ENCODE measurements at places on chromosomes 11 and 22. TPM values are rescaled to one million over a fixed set of nuclear protein-coding genes. Genes with fewer than 3 reads are reported as not detected.
A peak's percentile ranks its signal among the peaks of the same experiment; 100 is the strongest.

- no peak for DNase-seq
Observed at GRCh38 chr11:117820071-117820470, 4.5 kb downstream of the FXYD2 start.

The HSPB2 gene
- 2.1 TPM for total RNA-seq

The PNPLA5 gene
- total RNA-seq: not detected

The THY1 gene
- total RNA-seq: 8.5 TPM

The VSIG2 gene
- not detected for total RNA-seq

The GLYAT gene
- not detected for total RNA-seq

DNA sequence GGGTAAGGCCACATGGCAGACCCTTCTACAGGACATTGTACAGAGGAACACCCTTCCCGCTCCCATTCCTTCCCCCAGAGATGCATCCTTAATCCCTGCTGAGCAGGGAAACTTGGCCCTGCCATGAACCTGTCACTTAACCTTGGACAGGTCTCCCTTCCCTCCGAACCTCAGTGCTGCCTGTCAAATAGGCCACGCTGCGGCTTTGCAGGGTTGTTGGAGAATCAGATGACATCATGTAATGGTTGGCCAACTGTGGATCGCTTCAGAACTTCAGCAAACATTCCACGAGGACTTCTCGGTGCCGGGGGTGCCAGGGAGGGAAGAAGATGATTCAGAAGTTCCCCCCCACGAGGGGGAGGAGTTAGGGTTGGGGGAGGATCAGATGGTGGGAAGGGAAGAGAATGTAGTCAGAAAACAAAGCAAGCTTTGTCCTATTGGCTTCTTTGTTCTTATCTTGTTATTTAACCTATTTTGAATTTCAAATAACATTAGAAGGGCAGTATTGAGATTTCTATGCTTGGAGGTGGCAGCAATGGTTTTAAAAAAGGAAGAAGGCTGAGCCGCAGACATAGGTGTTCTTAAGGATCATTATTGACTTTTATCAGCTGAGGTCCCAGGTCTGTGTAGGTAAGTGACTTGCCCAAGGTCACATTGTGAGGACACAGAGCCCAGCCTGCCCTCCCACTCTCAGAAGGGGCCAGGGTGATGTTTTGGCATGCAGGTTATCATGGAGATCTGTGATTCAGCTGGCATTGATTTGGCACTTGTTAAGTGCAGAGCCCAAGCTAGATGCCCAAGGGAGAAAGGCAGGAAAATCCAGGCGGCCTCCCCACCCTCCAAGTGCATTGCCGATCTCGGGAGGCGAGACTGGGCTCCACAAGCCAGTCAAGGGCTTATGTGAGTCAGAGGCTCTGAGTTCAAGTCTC lies 3.1 kb downstream of the CDC42EP1 start:
- peak; percentile 90 for DNase-seq

The LARGE1 gene
- 26.1 TPM for total RNA-seq

- DNase-seq: peak; percentile 81
Observed at GRCh38 chr11:65856689-65857499, 1.1 kb downstream of the CFL1 start.

DNA sequence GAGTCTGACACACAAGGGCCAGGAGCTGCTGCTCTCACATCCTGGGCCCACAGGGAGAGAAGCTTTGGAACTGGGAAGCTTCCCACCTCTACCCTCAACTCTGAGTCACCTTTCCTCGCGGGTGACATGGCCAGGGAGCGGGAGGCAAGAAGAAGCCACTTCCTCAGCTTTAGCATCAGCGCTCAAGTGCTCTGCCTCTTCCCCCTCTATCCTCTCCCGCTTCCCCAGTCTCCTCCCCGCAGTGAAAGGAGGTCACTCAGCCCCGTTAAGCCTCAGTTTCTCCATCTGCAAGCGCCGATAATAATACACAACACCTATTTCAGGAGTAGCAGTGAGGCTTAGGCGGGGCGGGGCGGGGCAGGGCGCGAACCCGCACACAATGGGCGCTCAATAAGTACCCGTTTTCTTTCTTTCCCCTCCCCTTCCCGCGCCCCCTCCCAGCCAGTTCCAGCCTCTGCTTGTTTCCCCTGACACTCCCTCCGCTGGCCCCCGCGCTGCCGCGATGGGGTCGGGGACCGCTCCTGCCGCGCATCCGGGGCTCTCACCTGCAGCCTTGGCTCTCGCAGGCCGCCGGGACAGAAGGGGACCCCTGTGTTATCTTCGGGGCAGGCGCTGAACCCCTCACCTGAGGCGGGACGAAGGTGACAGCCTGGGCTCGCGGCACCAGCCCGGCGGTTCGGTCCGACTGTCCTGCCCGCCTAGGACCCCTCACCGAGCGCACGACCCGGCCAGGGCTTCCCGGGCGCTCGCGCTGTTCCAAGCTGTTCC lies 892 bp downstream of the GDPD5 start:
- DNase-seq: no peak

The PI4KA gene
- total RNA-seq: 62.7 TPM

DNA sequence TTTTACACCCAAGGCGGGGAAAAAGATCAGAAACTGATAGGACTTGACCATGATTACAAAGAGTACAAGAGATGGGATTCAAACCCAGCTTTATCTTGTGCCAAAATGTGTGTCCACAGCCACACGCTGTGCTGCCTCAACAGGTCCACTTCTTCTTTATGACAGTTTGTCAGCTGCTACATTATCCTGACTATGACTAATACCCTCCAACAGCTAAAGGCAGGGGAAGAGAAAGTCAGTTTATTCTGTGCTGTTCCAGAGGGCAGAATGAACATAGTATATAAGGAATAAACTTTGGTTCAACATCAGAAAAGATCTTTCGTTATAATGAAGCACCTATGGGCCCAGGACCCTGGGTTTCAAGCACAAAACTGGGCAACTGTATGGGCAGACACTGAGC lies 668.2 kb upstream of the TENM4 start:
- no peak for DNase-seq

- DNase-seq: no peak
Observed at GRCh38 chr11:71420455-71421241, 27.5 kb downstream of the DHCR7 start.

- DNase-seq: no peak
Observed at GRCh38 chr22:38699784-38700183, 959 bp downstream of the JOSD1 start.

DNA sequence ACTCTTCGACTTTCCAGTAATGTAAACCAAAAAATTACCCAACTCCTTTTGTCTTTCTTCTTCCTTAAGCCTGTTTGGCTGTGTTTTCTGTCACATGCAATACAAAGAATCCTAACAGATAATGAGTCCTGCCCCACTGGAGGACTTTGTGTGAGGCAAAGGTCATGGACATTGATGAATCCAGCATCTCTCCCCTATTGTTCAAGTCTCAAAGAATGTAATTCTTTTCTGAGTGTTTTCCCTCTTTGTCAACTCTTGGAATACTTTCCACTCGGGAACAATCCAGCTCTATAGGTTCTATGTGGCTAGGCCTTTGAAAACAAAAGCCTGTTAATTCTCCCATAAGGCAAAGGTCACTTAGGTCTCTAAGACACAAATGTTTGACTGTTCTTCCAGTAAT lies 100.7 kb downstream of the FAR1 start:
- DNase-seq: no peak

DNA sequence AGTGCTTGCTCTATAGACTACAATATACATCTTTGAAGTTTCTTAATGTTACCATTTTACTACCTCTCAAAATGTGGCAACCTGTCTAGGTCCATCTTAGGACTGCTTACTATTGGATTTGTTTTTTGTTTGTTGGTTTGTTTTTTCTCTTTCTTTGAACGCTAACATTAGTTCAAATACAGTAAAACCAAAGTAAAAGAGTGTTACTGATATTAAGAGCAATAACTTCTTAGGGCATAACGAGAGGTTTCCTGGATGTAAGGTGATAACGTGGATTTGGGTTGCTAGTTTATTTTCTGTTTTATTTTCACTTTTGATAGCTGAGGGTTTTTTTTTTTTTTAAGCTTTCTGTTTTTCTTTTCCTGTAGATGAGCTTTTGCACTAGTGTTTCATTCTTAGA lies 43.6 kb downstream of the TMEM135 start:
- DNase-seq: no peak

The PGA5 gene
- total RNA-seq: 2.1 TPM

GRCh38 chr22:17234144-17234623 lies 14.9 kb upstream of the ADA2 start:
- no peak for DNase-seq

DNA sequence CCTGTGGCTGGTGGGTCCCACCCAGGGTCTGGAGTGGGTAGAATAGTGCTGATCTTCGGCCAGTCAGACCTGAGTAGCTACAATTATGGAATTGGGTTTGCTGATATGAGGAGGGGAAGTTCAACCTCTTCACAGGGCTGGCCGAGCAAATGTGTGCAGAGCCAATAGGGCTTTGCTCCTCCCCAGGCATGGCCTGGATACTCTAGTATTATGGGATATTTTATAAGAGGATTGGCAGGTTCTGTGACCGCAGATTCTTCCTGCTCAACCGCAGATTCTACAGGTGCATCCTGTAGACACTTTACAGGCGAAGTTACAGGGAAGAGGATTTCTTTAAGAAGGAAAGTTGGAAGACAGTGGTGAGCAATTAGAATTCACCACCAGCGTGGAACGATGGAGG lies 44.3 kb downstream of the TBC1D22A start:
- DNase-seq: no peak

DNA sequence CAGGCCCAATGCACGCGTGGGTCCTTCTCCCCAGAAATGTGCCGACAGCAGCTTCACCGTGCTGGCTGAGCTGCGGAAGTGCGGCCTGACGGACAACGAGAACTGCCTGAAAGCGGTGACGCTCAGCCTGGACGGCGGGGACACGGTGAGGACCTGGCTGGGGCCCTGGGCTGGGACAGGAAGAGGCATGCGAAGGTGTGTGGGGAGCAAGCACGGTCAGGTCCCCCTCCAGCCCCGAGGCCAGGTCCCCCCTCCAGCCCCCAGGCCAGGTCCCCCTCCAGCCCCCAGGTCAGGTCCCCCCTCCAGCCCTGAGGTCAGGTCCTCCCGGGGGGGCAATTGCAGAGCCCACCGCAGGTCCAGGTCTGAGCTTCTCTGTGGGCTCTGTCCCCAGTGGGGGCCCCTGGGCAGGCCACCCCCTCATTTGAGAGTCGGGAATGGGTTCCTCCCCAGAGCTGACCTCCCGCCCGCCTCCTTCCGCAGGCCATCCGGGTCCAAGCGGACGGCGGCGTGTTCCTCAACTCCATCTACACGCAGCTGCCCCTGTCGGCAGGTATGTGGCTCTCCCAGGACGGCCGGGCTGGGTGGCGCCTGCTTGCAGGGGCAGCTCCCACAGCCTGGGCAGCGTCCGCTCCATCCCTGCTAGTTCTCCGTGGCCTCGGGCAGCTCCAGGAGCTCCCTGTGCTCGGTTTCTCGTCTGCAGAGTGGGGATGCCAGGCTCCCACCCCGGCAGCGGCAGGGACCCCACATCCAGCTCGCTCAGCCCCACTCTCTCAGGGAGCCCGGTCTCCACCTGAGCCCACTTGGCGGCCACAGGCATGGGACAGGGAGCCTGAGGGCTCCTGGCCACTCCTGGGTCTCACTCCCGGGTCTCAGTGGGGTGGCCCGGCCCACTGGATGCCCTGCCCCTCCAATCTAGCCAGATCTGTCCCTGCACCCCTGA lies 7.9 kb downstream of the MUC5B start:
- no peak for DNase-seq

- DNase-seq: no peak
Observed at GRCh38 chr11:45208135-45208534, 61.7 kb downstream of the PRDM11 start.

The PNPLA3 gene
- total RNA-seq: 2.9 TPM

The POU2AF1 gene
- 3.5 TPM for total RNA-seq

The SCUBE1 gene
- 0.88 TPM for total RNA-seq

- DNase-seq: no peak
Observed at GRCh38 chr22:42309865-42310264, 39.4 kb upstream of the TCF20 start.

DNA sequence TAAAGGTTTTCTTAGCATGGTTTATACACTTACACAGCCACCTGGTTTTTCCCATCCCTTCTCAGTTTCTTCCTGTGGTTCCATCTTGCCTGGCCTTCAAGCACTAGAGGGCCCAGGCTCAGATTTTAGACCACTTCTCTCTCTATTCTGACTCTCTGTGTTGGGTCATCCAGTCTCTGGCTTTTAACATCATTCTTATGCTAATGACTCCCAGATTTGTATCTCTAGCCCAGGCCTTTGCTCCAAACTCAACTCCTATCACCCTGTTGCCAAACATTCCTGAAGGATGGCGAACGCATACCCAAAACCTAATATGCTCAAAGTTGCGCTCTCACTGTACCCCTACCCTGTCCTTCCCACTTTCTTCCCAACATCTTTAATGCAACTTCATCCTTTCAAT lies 135.1 kb downstream of the SPATA19 start:
- DNase-seq: no peak

GRCh38 chr11:79258576-79258975 lies 182.3 kb downstream of the TENM4 start:
- no peak for DNase-seq

- no peak for DNase-seq
Observed at GRCh38 chr11:108817976-108818375, 153.1 kb downstream of the DDX10 start.

- no peak for DNase-seq
Observed at GRCh38 chr11:95283650-95284049, 52.6 kb upstream of the SESN3 start.

DNA sequence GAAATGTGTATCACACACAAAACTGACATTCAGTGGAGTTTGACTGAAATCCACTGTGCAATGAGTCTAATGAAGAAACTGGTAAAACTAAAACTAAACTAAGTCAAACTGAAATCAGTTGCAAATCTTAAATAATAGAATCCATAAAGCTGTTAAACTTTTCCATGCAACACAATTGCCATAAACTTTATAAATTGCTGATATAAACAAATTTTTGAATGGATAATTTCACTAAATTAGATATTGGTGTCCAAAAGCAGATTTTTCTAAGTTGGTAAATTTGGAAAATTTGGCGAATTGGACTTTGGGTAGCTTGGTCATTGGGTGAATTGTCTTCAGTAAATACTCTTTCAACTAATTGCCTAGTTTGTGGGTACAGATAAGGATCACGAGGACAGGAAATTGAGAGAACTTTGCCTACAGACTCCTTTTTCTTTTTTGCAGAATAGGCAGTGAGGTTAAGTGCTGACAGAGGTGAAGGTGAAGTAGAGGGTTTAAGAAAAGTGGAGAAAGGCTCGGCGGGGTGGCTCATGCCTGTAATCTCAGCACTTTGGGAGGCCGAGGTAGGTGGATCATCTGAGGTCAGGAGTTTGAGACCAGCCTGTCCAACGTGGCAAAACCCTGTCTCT lies 12.8 kb downstream of the MRPL17 start:
- no peak for DNase-seq

The GSTT2B gene
- total RNA-seq: 4.3 TPM

The RTCB gene
- total RNA-seq: 76.6 TPM

GRCh38 chr11:103326070-103326794 lies 217.0 kb downstream of the DYNC2H1 start:
- DNase-seq: no peak
